ENCODE measurements at places on chromosomes 7 and 10.

GRCh38 chr7:2614631-2615330, 17.0 kb upstream of the TTYH3 start:
- no peak for DNase-seq

GRCh38 chr7:82789883-82790609, 346.5 kb upstream of the CACNA2D1 start:
- no peak for DNase-seq

GRCh38 chr7:108376206-108376605, 80.0 kb downstream of the NRCAM start:
- no peak for DNase-seq

GRCh38 chr10:103800789-103801540, 54.4 kb downstream of the SH3PXD2A start:
- no peak for DNase-seq

- DNase-seq = no peak
Observed at GRCh38 chr7:1674161-1675035, 4.3 kb downstream of the ELFN1 start.

DNA sequence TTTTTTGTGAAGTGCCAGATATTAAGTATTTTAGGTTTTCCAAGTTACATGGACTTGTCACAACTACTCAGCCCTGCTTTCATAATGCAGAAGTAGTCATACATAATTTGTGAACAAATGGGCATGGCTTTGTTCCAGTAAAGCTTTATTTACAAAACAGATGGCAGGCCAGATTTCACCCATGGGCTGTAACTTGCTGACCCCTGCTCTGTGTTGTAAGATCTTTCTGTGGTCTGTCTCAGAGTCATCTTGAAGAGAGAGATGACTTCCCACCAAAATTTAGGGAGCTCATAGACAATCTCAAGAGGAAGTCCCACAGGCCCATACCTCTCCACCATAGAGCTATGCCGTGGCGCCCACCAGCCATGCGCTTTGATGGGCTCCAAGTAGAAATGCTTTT, 616.1 kb downstream of the LRMDA start:
- DNase-seq = no peak

DNA sequence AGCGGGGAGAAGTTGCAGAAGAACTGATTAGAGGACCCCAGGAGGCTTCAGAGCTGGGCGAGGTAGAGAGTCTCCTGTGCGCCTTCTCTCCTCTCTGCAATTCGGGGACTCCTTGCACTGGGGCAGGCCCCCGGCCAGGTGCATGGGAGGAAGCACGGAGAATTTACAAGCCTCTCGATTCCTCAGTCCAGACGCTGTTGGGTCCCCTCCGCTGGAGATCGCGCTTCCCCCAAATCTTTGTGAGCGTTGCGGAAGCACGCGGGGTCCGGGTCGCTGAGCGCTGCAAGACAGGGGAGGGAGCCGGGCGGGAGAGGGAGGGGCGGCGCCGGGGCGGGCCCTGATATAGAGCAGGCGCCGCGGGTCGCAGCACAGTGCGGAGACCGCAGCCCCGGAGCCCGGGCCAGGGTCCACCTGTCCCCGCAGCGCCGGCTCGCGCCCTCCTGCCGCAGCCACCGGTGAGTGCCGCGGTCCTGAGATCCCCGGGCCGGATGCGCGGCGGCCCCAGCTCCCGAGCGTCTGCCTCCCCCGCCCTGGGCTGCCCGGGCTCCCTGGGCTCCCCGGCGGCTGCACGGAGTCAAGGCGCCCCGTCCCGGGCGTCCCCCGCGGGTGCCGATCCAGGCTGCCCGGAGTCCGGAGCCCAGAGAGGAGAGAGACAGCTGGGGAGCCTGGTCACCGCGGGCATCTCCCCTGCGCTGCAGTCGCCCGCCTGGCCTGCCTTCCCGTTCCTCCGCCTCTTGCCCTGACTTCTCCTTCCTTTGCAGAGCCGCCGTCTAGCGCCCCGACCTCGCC, at the start of gene PLAU:
Gene PLAU (plus strand): TSS at position 369 of the 789 bp plus-strand sequence. CDS start 424 bp downstream, outside the sequence.
- peak; percentile 48 for DNase-seq

- no peak for DNase-seq
Observed at GRCh38 chr10:89283936-89284475, 17.8 kb upstream of the IFIT2 start.

DNA sequence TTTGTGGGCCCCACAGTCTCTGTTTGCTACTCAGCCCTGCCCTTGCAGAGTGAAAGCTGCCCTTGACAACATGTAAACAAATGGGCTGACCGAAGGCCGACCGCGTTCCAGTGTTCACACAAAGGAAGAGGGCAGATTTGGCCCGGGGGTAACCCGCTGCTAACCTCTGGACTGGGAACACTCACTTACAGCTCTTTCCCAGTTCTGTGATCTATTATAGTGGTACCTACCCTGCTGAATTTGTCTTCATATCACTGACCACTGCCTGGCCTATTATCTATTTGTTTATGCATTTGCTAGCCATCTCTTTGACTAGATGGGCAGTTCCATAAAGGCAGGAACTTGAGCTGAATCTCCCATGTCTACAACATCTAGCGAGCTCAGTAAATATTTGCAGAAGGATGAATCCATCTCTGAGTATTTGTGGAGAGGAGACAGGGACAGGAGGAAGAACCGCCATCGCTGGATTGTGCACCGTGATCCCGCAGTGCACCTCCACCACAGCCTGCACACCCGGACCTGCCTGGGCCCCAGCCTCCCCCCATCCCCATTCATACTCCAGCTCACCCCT, 15.2 kb downstream of the SLC29A3 start:
- no peak for DNase-seq

- no peak for DNase-seq
Observed at GRCh38 chr10:78017856-78018255, 11.5 kb downstream of the POLR3A start.

GRCh38 chr7:17506596-17506995, 208.1 kb downstream of the AHR start:
- DNase-seq = no peak

- DNase-seq = no peak
Observed at GRCh38 chr10:60266513-60266912, 123.2 kb downstream of the ANK3 start.

- DNase-seq = peak; percentile 76
Observed at GRCh38 chr7:23357190-23358093, 58.3 kb downstream of the MALSU1 start.

DNA sequence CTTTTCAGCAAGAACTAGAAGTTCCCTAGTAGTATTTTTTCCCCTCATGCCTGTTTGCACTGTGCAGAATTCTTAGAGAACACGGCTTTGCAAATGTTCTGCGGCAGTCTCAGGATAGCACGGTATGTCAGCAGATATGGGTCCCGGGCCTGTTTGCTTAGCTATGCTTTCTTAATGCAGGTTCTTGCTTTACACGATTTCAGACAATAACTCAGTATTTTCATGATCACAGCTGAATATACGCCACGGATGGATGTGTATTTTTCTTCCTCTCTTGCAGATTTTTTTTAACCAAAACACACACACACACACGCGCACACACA, 137.3 kb downstream of the HECW1 start:
- no peak for DNase-seq

GRCh38 chr10:130769146-130770017, 542.1 kb downstream of the TCERG1L start:
- DNase-seq = no peak

DNA sequence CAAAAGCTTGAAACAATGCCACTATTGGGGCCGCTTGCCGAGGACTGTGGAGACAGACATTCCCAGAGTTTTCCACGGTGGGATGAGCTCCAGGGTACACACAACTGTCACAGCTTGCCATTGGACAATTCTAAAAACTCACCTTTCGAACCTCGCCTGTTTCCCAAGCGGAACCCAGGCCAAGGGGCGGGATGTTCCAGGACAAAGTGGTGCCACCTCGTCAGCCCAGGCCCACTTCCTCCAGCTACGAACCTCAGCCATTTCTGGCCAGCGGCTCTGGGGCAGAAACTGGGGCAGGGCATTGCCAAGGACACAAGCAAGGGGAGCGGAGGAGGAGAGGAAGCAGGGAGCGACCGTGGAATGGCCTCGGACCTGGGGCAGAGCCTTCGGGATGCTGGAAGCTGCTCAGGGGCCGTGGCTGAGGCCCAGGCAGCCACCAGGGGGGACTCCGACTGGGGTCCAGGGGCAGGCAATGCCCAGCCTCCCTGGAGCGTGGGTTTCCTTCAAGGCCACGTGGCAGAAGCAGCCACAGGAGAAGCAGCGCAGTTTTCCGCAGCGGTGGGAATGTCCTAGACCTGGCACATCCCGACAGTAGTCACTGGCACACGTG, 44.7 kb upstream of the INSIG1 start:
- no peak for DNase-seq

GRCh38 chr10:17751781-17752445, at the start of gene TMEM236:
TSS of gene TMEM236 (plus strand) at chr10:17752201. CDS start at chr10:17752296, 95 bp downstream.
- DNase-seq = no peak

GRCh38 chr10:71970869-71971268, 6.7 kb downstream of the CHST3 start:
- DNase-seq = no peak

DNA sequence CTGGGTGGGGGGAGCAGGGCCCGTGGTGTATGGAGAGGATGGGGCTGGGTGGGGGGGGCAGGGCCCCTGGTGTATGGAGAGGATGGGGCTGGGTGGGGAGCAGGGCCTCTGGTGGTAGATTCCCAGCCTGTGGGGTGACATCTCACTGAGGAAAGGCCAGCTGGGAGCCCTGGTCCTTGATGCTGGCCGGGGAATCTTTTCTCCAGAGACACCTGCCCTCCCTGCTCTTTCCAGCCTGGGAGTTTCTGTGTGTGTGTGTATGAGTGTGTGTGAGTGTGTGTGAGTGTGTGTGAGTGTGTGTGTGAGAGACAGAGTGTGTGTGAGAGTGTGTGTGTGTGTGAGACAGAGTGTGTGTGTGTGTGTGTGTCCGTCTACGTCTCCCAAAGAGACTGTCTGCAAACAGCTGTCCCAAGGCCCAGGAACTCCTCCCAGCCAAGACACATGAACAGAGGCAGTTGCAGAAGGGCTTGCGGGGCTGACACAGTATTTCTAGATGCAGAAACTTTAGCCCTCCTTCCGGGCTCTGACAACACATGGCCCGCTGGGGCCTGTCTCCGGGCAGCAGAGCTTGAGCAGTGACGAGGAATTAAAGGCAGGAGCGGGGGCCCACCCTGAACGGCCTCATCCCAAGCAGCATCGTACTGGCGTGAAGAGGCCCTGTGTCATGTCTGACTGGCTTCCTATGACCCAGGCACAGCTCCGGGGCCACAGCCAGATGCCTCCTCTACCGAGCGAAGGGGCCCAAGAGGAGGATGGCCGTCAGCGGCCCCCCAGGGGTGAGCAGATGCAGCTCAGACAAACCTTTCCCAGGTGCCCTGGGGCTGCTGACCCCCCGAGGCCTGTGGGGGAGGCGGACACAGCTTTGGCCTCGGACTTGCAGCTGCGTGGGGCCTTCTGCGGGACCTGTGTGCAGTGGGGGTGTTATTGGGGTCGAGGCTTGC, 24.3 kb downstream of the FAM20C start:
- DNase-seq = no peak

DNA sequence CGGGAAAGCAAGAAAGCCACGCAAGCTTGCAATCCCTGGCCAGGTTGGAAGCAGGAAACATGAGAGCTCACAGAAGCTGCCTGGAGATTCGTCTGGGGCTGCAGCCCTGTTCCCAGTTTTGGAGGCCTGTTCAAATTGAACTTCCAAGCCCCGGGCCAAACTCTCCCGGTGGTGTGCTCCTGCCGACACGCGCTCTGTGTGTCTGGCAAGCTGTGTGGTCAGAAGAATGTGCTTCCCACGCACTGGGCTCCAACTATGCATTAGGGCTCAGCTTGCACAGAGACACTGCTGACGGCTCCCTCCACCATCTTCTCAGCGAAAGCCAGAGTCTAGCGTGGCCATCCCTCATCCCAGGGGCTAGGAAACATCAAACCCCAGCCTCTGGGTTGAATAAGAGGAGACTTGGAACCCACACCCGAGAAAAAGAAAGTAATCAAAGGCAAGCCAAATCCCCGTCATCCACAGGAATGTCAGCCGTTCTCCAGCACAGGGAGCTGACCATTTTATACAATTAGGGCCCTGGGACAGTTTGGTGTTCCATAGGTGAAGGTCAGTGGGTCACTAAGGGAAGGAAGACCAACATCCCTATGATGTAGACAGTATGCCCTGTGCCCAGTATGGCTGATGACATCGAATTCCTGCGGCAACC, 107.2 kb downstream of the FGFR2 start:
- DNase-seq = no peak

GRCh38 chr10:124378271-124378670, 40.5 kb downstream of the OAT start:
- DNase-seq = no peak
